ENCODE measurements at places on chromosomes 1 and 21.

GRCh38 chr1:89203166-89203565, 4.4 kb upstream of the GBP4 start:
- no peak for DNase-seq

- DNase-seq: no peak
Observed at GRCh38 chr1:19750101-19750881, 49.4 kb downstream of the TMCO4 start.

GRCh38 chr1:159556931-159557369, 21.1 kb upstream of the OR10J5 start:
- DNase-seq: no peak

DNA sequence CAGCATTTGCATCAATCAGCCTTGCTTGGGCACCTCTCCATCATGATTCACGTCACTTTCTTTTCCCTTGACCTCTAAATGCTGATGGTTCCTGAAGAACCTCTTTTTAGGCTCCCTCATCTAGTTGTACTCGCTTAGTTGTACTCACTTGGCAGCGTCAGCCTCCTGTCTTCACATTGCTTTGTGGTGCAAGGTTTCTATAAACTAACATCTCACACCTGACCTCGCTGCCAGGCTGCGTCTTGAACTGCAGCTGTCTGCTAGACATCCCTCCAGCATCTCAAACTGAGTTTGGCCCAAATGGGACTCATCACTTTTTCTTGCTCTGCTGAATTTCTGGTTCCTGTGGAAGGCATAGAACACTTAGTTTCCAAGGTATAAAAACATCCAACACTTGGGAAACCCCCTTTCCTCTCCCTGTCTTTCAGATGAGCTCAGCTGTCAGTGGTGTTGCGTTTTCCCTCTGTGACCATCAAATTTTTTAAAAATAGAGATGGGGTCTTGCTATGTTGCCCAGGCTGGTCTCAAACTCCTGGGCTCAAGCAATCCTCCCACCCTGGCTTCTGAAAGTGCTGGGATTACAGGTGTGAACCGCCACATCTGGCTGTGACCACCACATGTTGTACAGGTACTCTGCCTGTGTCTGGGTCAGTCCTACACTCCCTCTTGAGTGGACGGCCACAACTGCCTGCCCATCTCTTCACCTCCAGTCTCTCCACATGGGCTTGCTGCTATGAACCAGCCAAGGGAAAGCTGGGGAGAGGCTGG, 66.9 kb downstream of the SYT6 start:
- no peak for DNase-seq

GRCh38 chr1:87338566-87338965, 9.9 kb downstream of the LMO4 start:
- DNase-seq: no peak

DNA sequence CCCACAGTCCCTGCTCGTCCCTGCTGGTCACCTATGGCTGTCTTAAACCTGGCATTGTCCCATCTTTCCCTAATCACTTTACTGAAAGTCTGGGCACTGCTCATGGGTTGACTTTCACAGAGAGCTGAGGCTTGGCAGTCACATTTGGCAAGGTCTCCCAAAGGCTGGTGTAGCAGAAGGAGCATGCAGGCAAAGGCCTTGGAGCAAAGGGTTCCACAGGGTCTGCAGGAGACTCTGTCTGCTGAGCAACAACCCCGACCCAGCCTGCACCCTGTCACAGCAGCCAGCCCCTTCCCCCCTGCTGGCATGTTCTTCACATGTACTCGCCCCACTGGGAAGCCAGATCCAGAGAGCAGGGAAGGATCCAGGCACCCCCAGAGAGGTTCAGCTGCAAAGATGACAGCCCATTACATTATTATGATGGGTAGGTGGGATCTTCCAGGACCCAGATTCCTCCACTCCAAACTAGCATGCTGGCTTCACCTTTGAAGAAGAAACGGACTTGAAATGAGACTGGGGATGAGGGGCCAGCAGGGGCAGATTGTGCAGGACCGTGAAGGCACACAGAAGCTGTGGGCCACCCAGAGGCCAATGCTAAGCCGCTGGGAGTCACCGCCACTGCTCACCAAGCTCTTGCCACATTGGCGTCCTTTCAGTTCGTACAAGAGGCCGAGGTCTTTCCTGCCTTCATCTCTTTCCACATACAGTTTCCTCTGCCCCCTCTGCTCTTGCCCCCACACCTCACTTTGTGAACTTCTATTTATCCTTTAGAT, 14.2 kb upstream of the TMEM125 start:
- no peak for DNase-seq

- DNase-seq: no peak
Observed at GRCh38 chr1:53697721-53698383, 41.1 kb downstream of the GLIS1 start.

DNA sequence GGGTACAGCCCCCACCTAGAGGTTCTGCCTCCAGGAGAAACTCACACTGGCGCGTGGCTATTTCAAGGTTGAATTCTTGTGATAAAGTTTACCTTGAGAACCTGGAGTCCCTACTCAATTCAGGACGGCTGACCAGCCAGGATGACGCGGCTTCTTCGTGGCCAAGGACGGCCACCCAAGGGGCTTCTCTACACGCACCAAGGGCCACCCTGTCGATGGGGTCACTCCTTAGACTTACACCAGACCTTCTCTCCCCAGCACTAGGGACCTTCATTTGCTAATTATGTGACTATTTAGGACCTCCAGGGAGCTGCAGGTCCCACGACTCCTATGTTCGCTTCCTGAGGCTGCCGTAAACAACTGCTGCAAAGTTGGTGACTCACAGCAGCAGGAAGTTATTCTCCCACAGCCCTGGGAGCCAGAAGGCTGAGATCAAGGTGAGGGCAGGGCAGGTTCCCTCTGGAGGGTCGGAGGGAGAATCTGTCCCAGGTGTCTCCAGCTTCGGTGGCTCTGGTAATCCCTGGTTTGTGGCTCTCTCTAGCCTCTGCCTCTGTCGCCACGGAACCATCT, 135.9 kb downstream of the NPHP4 start:
- DNase-seq: no peak
